Tibial nerve (tissue), 4 donors: ENCODE measurements at places on chromosomes 2 and 18. TPM values are rescaled to one million over a fixed set of nuclear protein-coding genes. Genes with fewer than 3 reads are reported as not detected.
A peak's percentile ranks its signal among the peaks of the same experiment; 100 is the strongest.

Gene MPP4
- not detected for total RNA-seq

Gene ACTG2
- total RNA-seq = 17.5 TPM

Gene NOL4
- total RNA-seq = not detected

Gene MSH6
- total RNA-seq = 43.5 TPM

Gene CCDC85A
- 12.2 TPM for total RNA-seq

- no peak overlapping the region for H3K4me3 ChIP-seq
- H3K27ac ChIP-seq = no peak overlapping the region
- no peak for DNase-seq
- no peaks in the 10 kb centered on the region for H3K36me3 ChIP-seq
Measured at GRCh38 chr2:151361674-151362370, 4.4 kb downstream of the TNFAIP6 start.

DNA sequence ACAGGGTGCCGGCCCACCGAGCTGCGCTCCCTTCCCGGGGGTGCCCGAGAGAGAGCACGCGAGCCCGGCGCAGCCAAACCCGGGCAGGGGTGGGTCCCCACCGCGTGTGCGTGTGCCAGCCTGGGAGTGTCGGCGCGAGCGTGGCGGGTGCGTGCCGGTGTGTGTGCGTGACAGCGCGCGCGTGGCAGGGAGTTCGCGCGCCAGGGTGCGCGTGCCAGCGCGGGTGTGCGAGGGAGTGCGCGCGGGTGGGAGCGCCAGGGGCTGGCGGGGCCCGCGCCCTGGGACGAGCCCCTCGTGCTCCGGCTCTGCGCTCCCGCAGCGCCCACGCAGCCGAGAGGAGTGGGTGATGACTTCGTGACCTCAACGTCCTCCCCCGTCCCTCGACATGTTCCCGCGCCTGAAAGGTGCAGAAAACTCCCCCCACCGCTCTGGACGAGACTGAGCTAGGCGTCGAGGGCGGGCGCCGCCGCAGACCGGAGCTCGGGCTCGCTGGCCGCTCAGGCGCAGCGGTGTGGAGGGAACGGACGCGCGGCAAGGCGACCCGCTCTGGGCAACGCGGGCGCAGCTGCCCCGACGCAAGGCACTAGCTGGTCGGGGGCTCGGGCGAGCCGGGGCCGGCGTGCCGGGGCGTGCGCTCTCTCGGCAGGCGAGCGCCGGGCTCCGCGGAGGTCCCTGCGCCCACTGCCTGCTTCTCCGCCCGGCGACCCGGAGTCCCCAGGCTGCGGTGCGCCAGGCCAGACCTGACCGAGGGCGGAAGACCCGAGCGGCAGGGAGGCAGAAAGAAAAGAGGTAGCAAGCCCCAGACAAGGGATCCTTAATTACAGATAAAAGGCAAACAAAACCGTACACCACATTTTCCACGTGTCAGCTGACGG is 582.8 kb downstream of the ZEB2 start:
- peak overlapping the region; percentile 94 for H3K27ac ChIP-seq
- H3K36me3 ChIP-seq = no peaks in the 10 kb centered on the region
- no peak for DNase-seq
- H3K27me3 ChIP-seq = no peaks in the 10 kb centered on the region
- no peaks in the 10 kb centered on the region for H3K4me1 ChIP-seq

GRCh38 chr2:45932278-45932975 is 281.0 kb downstream of the PRKCE start:
- no peaks in the 10 kb centered on the region for H3K36me3 ChIP-seq
- H3K27me3 ChIP-seq = no peaks in the 10 kb centered on the region
- DNase-seq = no peak
- no peak overlapping the region for H3K4me3 ChIP-seq

DNA sequence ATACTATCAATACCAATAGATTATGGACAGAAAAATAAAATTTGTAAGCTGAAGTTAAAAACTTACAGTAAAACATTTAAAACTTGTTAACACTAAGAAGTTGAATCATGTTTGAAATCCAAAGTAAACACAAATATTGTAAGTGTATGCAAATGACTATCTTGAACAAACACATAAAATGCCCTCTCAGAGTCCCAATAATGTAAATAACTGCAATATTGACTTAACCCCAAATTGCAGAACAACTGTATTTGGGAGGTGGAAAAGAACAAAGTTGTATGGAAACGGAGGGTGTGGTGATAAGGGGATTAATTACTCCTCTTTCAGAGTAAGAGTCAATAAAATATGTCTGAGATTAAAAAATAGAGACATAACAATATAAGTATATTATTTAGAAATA is 140.0 kb upstream of the NOL4 start:
- no peak for DNase-seq
- H3K27me3 ChIP-seq = no peaks in the 10 kb centered on the region
- H3K4me3 ChIP-seq = no peak overlapping the region
- H3K4me1 ChIP-seq = no peaks in the 10 kb centered on the region

GRCh38 chr2:235217846-235218245 is 266.0 kb downstream of the SH3BP4 start:
- no peaks in the 10 kb centered on the region for H3K36me3 ChIP-seq
- no peak for DNase-seq

DNA sequence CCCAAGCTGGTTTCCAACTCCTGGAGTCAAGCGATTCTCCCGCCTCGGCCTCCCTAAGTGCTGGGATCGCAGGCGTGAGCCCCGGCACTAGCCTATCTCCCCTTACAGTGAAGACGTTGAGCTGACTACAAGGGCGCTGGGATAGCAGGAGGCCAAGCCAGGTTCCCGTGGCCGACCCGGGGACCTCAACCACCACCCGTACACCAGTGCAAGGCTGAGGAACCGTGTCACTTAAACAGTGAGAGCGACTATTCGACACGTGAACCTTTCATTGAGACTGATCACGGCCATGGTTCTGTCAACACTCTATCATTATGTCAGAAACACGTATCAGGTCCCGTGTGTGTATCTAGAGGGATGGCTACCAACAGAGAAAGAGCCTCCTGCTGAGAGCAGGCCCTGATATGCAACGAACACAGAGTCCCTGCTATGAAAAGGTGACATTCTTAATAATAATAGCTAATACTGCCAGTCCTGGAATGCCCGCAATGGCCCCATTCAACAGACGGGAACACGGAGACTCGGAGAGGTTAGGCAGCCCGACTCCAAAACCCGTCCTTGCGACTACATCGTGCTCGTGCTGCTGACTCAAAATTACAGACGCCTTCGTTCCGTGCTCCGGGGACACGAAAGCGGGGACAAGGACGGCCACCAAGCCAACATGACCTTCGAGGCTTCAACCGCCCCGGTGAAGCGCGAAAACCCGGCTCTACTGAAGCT is 833 bp downstream of the AFG3L2 start:
- H3K4me1 ChIP-seq = peaks cover 40% of the 10 kb centered on the region
- peak; percentile 7 for DNase-seq
- H3K36me3 ChIP-seq = no peaks in the 10 kb centered on the region
- H3K4me3 ChIP-seq = peak overlapping the region; percentile 80

GRCh38 chr2:9554921-9555296 is 721 bp downstream of the ADAM17 start:
- peaks cover 38% of the 10 kb centered on the region for H3K4me1 ChIP-seq
- no peaks in the 10 kb centered on the region for H3K36me3 ChIP-seq
- no peak for DNase-seq

DNA sequence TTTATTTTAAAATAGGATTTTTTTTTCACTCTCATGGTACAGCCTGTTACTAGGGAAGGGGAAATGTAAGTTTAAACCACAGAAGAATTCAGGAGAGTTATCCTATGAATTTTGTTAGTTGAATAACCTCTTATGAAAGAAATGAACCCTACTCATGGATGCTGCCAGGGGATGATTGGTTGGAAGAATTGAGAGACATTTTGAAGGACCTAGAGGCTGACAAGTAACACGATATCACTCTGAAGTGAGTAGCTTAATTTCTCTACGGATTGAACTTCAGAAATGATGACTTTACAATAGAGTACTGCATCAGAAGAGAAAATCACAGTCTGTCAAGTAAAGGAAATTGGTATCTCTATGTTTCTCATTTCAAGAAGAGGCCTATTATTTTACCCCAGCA is 1346.2 kb downstream of the SUCLG1 start:
- no peaks in the 10 kb centered on the region for H3K36me3 ChIP-seq
- DNase-seq = no peak
- H3K27me3 ChIP-seq = no peaks in the 10 kb centered on the region
- H3K4me1 ChIP-seq = no peaks in the 10 kb centered on the region
- no peak overlapping the region for H3K4me3 ChIP-seq

DNA sequence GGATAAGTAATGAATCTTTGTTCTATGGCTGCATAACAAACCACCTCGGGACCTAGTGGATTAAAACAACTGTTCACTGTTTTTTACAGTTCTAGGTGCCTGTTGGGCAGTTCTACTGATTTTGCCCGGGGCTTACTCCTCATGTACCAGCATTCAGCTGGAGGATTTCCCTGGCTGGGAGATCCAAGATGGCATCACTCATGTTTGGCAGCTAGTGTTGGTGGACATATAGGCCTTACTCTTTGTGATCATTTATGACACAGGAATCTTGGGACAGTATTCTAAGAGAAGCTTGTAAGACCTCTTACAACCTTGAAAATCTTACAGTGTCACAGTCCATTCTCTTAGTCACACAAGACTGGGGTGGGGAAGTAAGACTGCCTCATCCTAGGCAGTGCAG is 4.6 kb downstream of the MARCHF7 start:
- H3K27ac ChIP-seq = no peak overlapping the region
- no peak overlapping the region for H3K4me3 ChIP-seq
- H3K4me1 ChIP-seq = peaks cover 17% of the 10 kb centered on the region
- DNase-seq = no peak
- no peaks in the 10 kb centered on the region for H3K27me3 ChIP-seq

GRCh38 chr2:187943772-187944369 is 347.8 kb upstream of the GULP1 start:
- H3K36me3 ChIP-seq = no peaks in the 10 kb centered on the region
- H3K27me3 ChIP-seq = no peaks in the 10 kb centered on the region
- no peaks in the 10 kb centered on the region for H3K4me1 ChIP-seq
- no peak overlapping the region for H3K27ac ChIP-seq
- H3K4me3 ChIP-seq = no peak overlapping the region

GRCh38 chr2:39529836-39530235 is 92.8 kb upstream of the MAP4K3 start:
- DNase-seq = no peak
- no peak overlapping the region for H3K27ac ChIP-seq

GRCh38 chr2:218024871-218025270 is 22.1 kb upstream of the TNS1 start:
- peaks cover 5% of the 10 kb centered on the region for H3K4me1 ChIP-seq
- no peak overlapping the region for H3K27ac ChIP-seq
- DNase-seq = no peak

DNA sequence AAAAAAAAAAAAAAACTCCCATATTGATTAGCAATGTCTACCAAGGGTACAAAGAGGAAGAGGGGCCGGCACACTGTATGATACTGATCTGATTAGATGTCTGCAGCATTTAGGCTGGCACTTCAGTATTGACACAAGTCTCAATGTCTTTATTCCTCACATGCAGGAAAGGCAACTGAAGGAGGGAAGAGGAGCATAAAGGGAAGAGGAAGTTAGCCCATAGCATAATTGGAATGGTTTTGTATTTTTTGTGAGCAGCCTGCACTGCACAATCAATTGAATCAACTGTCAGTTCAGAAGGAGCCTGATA is 79.0 kb downstream of the DNER start:
- no peak overlapping the region for H3K27ac ChIP-seq
- H3K27me3 ChIP-seq = no peaks in the 10 kb centered on the region
- H3K4me3 ChIP-seq = no peak overlapping the region
- no peaks in the 10 kb centered on the region for H3K4me1 ChIP-seq
- H3K36me3 ChIP-seq = no peaks in the 10 kb centered on the region
- no peak for DNase-seq
